ENCODE measurements at places on chromosomes 6 and 20. TPM values are rescaled to one million over a fixed set of nuclear protein-coding genes. Genes with fewer than 3 reads are reported as not detected.

Gene SLC22A7
- total RNA-seq, result not detected

Gene RIPOR3
- total RNA-seq, result not detected

Gene RAB44
- 0.10 TPM for total RNA-seq

Gene VSX1
- not detected for total RNA-seq

- peaks cover 49% of the 10 kb centered on the region for H3K4me1 ChIP-seq
- peak overlapping the region; percentile 54 for H3K27ac ChIP-seq
- peak overlapping the region; percentile 19 for H3K4me3 ChIP-seq
- peaks cover 43% of the 10 kb centered on the region for H3K36me3 ChIP-seq
- DNase-seq, result no peak
Observed at GRCh38 chr6:12110523-12111362, 98.6 kb downstream of the HIVEP1 start.

- H3K4me3 ChIP-seq, result no peak overlapping the region
- no peak for DNase-seq
- no peak overlapping the region for H3K27ac ChIP-seq
- peaks cover 19% of the 10 kb centered on the region for H3K27me3 ChIP-seq
- peaks cover 33% of the 10 kb centered on the region for H3K4me1 ChIP-seq
- no peaks in the 10 kb centered on the region for H3K36me3 ChIP-seq
Observed at GRCh38 chr6:96468681-96469224, 52.9 kb upstream of the UFL1 start.

DNA sequence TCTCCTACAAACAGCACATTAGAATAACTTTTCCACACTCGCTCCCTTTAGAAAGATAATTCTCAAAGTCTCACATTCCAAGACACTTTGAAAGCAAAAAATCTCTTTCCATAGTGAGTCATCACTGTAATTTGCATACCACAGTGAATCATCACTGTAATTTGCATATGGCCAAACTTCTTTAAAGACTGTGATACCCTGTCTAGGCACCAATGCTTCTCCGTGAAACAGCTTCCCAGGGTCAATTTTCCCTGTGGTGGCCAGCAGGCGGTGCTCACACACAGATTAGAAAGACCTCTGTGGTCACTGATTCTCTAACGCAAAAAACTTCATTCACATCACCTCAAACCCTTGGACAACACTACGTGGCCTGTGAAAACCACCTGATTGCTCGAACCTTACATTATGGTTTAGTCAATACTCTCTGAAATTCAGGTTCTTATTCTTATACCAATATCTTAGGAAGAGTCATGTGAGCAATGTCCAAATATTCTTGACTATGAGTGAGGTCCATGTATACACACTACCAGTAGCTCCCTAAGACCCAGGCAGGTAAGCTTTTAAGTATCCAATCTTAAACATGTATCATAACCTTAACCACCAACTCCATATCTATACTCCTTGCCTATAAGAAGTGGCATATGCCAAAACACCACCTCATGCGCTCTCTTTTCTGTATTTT, 78.5 kb upstream of the PHACTR1 start:
- no peak for DNase-seq
- H3K4me1 ChIP-seq, result peaks cover 7% of the 10 kb centered on the region
- H3K27ac ChIP-seq, result no peak overlapping the region
- peaks cover 7% of the 10 kb centered on the region for H3K27me3 ChIP-seq
- no peak overlapping the region for H3K4me3 ChIP-seq

DNA sequence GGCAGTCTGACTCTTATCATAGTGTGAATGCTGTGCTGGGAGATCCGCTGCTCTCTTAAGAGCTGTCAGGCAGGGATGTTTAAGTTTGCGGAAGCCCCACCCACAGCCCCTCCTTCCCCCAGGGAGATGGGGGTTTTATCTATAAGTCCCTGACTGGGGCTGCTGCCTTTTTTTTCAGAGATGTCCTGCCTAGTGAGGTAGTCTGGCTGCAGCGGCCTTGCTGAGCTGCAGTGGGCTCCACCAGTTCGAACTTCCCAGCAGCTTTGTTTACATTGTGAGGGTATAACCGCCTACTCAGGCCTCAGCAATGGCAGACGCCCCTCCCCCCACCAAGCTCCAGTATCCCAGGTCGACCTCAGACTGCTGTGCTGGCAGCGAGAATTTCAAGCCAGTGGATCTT, 75.7 kb upstream of the UST start:
- H3K4me3 ChIP-seq, result no peak overlapping the region
- no peaks in the 10 kb centered on the region for H3K4me1 ChIP-seq
- H3K27ac ChIP-seq, result no peak overlapping the region

GRCh38 chr6:37965964-37966676, 146.6 kb downstream of the ZFAND3 start:
- no peak for DNase-seq
- no peak overlapping the region for H3K4me3 ChIP-seq
- H3K27me3 ChIP-seq, result no peaks in the 10 kb centered on the region
- H3K4me1 ChIP-seq, result peaks cover 31% of the 10 kb centered on the region

Gene RIPPLY2
- total RNA-seq, result not detected

DNA sequence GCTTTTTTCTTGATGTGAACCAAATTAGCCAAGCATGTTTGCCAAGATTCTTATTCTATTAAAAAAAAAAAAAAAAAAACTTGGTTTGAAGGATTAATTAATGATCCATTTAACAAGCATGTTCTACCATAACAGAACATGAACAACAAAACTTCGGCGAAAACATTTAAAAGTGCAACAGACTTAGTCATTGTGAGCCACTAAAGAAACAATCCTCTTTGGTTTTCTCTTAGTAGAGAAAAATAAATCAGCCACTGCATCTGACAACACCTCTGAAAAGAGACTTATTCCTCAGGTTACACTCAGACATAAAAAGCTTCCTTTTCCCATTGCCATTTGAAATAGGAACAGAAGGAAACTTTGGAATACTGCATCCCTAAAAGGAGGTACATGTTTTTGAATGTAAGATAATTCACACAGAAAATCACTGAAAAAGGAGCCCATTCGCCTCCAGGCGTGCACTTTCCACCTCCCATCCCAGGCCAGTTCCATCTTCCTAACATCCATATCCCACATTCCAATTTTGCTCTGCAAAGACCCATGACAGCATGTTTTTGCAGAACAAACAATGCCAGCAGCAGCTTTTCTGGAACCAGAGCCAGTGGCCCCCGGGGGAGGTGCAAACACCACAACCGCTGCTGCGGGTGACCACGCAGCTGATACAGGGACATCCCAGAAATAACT, 79.5 kb downstream of the ZMYND8 start:
- H3K4me1 ChIP-seq, result peaks cover 62% of the 10 kb centered on the region
- no peak overlapping the region for H3K4me3 ChIP-seq
- H3K27ac ChIP-seq, result peak overlapping the region; percentile 37

Gene TBX18
- total RNA-seq, result not detected

DNA sequence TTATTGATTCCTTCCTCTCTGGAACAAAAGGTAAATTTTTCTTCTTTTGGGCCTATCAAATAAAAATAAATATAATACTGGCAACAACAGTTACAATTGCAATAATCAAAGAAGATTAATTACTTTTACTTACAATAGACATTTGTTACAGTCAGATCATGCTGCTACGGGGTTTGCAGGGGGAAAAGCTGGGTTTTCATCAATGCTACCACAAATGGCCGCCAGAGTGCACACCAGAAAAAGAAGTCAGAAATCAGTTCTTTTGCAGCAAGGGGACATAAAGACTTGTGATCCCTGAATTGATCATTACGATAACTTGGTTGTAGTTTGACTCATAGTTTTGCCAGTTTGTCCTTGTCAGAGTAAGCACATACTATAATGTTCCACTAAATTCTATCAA, 714.5 kb upstream of the EYS start:
- no peaks in the 10 kb centered on the region for H3K4me1 ChIP-seq
- H3K27ac ChIP-seq, result no peak overlapping the region
- no peak overlapping the region for H3K4me3 ChIP-seq
- DNase-seq, result no peak
- no peaks in the 10 kb centered on the region for H3K27me3 ChIP-seq
- no peaks in the 10 kb centered on the region for H3K36me3 ChIP-seq

DNA sequence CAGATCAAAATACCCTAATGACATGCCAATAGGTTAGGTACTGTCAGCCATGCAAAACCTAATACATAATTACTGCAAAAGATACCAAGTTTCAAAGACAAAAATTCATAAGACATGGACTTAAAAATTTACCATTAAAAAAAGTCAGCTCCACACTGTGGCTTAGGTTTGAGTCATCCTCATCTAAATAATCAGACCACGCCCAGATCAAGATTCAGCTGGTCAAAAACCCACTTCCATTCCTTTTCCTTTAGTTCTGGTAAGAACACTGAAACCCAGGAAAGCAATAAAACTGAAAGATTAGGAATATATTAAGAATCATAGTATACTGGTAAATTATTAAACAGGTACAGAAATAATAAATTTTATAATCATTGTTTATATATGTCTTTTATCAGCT, 81.0 kb upstream of the ASF1A start:
- no peak overlapping the region for H3K4me3 ChIP-seq
- no peak for DNase-seq
- H3K36me3 ChIP-seq, result peaks cover 39% of the 10 kb centered on the region
- no peak overlapping the region for H3K27ac ChIP-seq

- H3K27ac ChIP-seq, result no peak overlapping the region
- no peaks in the 10 kb centered on the region for H3K27me3 ChIP-seq
- H3K36me3 ChIP-seq, result peaks cover 6% of the 10 kb centered on the region
- no peak overlapping the region for H3K4me3 ChIP-seq
- DNase-seq, result no peak
Observed at GRCh38 chr6:127686084-127686483, 109.1 kb downstream of the C6orf58 start.

GRCh38 chr6:150659046-150659763, 59.5 kb downstream of the PLEKHG1 start:
- no peak for DNase-seq
- H3K36me3 ChIP-seq, result no peaks in the 10 kb centered on the region
- no peak overlapping the region for H3K27ac ChIP-seq
- H3K27me3 ChIP-seq, result no peaks in the 10 kb centered on the region
- no peaks in the 10 kb centered on the region for H3K4me1 ChIP-seq

Gene CST9L
- not detected for total RNA-seq

Gene ULBP3
- total RNA-seq, result not detected

DNA sequence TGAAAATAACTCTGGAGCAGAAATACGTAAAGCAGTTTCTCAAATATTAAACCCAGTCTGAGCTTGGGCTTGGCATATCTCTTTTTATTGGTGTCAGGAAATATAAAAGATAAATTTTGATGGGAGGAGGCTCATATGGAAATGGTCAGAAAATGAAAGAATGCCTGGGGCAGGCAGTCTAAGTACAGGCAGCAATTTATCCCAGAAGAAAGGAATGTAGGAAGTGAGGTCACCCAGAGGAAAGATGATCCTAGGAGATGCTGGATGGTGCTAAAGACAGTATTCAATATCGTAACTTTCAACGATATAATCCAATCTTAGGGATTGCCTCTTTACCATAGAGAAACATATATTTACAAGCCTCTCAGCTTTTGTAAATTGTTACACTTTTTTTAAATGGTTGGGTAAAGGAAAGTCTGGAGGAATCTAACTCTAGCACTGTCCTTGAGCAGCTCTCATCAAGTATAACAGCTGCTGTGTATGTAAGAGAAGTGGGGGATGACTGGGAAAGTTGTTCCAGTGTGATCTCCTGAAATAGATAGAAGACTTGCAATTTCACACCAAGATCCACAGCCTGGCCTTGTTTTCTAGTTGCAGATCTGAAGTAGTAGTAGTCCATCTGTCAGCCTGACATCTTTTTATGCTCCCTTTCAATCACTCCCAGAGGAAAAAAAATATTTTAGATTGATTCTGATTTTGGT, 256.9 kb upstream of the SASH1 start:
- H3K27ac ChIP-seq, result no peak overlapping the region
- peaks cover 4% of the 10 kb centered on the region for H3K27me3 ChIP-seq
- DNase-seq, result no peak
- no peaks in the 10 kb centered on the region for H3K4me1 ChIP-seq
- no peaks in the 10 kb centered on the region for H3K36me3 ChIP-seq
- H3K4me3 ChIP-seq, result no peak overlapping the region

GRCh38 chr20:51800060-51800871, 2.1 kb downstream of the SALL4 start:
- DNase-seq, result peak; percentile 38
- H3K4me3 ChIP-seq, result peak overlapping the region; percentile 74
- peaks cover 3% of the 10 kb centered on the region for H3K4me1 ChIP-seq
- H3K27ac ChIP-seq, result peak overlapping the region; percentile 44
- H3K27me3 ChIP-seq, result peaks cover 73% of the 10 kb centered on the region

DNA sequence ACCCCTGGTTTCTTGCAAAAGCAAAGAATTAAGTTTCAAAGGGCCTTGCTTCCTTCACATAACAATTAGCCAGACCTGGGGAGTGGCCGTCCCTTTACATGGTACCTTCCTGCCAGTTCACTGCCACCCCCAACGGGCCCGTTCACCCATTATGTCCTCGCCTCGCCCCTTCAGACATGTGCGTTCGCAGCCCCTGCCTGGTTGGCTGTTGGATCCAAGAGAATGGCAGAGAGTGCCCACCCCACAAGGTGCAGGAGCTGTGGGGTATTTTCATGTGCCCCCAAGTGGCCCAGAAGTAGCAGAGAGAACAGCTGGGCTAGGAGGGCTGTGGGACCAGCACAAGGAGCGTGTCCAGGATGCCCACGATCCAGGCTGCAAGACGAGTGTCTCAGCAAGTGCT, 422.9 kb upstream of the SULF2 start:
- H3K36me3 ChIP-seq, result no peaks in the 10 kb centered on the region
- no peak overlapping the region for H3K27ac ChIP-seq
- H3K4me3 ChIP-seq, result no peak overlapping the region
- no peaks in the 10 kb centered on the region for H3K4me1 ChIP-seq

DNA sequence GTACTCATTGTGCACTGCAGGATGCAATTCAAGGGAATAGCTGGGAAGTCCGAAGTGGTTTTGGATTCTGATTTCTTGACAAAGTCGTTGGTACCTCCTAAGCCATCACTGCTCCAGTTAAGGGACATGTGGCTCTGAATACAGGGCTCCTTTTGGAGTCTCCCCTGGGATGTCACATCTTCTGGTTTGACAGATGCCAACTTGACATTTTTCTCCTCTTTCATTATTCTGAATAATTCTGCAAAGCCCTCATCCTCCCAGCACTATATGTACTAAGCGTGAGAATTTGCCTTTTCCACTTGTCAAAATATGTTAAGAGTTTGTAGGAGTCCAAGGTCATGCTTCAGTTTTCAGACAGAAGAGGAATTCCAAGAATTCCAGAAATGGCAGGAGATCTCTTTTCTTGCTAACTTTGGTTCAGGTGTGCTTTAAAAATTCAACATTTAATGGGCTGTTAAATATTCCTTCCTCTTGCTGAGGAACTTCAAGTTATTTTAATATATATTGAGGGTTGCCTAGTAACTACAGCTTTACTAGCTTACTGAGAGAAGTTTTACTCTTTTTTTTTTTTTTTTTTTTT, 38.7 kb downstream of the DOK5 start:
- no peaks in the 10 kb centered on the region for H3K4me1 ChIP-seq
- no peak for DNase-seq
- no peak overlapping the region for H3K27ac ChIP-seq

Gene DPPA5
- not detected for total RNA-seq

DNA sequence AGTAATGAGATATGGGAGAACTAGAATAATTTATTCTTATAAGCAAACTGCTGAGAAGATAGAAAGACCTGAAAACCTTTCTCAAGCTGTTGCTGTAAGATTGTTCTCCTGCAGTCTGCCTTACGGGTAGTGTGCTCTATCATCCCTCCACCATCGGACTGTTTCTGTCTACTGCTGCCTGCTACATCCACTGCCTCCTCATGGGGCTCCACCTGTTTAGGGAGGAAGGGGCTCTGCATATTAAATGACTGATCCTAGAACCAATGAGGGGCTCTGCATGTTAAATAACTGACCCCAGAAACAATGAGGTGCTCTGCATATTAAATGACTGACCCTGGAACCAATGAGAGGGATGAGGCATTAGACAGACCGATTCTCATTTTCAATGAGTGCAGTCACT, 654.6 kb downstream of the KIF16B start:
- no peak overlapping the region for H3K27ac ChIP-seq
- H3K27me3 ChIP-seq, result no peaks in the 10 kb centered on the region
- H3K4me3 ChIP-seq, result no peak overlapping the region
- no peaks in the 10 kb centered on the region for H3K4me1 ChIP-seq
- no peaks in the 10 kb centered on the region for H3K36me3 ChIP-seq

Gene BPIFB1
- total RNA-seq, result not detected

Gene RAET1L
- not detected for total RNA-seq
